ENCODE measurements at places on chromosomes 16 and 17.
A peak's percentile ranks its signal among the peaks of the same experiment; 100 is the strongest.

- DNase-seq = no peak
Measured at GRCh38 chr17:62916684-62917571, 49.1 kb upstream of the TANC2 start.

- DNase-seq = no peak
Measured at GRCh38 chr17:30514895-30515596, 37.8 kb downstream of the GOSR1 start.

DNA sequence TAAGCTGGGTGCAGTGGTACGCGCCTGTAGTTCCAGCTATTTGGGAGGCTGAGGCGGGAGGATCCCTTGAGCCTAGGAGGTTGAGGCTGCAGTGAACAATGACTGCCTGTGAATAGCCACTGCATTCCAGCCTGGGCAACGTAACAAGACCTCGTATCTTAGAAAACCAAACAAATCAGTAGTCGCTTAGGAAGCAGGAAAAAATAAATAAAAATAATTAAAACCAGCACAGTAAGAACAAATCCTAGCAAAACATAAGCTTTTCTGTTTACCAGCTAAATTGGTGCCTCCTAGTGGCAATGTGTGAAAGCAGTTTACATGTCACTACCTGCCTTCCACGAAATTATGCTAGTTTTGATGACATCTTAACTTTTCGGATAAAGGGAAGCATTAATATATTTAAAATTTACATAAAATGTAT, 1.3 kb downstream of the ARMC5 start:
- no peak for DNase-seq

GRCh38 chr17:80803451-80804428, 187.9 kb upstream of the CHMP6 start:
- DNase-seq = no peak

- DNase-seq = no peak
Measured at GRCh38 chr16:27302126-27302525, 11.6 kb upstream of the IL4R start.

DNA sequence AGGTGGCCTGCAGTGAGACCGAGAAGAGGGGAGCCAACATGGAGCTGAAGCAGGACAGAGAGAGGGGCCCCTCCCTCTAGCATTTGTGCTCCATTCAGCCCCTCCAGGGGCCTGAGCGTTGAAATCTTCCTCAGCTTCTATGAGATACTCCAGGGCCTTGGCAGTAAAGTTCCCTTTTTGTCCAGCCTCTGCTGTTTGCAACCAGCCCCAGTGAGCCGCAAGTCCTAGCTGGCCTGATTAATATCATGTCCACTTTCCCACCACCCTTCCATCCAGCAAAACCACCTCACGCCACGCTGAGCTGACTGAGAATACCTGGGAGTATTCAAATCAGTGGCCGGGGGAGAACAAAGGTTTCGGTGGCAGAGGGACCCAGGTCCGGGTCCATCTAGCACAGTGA, 11.7 kb upstream of the RPH3AL start:
- DNase-seq = no peak

GRCh38 chr17:19546289-19547065, 12.8 kb downstream of the SLC47A1 start:
- no peak for DNase-seq

GRCh38 chr17:61140081-61140786, 259.4 kb upstream of the TBX2 start:
- DNase-seq = no peak

DNA sequence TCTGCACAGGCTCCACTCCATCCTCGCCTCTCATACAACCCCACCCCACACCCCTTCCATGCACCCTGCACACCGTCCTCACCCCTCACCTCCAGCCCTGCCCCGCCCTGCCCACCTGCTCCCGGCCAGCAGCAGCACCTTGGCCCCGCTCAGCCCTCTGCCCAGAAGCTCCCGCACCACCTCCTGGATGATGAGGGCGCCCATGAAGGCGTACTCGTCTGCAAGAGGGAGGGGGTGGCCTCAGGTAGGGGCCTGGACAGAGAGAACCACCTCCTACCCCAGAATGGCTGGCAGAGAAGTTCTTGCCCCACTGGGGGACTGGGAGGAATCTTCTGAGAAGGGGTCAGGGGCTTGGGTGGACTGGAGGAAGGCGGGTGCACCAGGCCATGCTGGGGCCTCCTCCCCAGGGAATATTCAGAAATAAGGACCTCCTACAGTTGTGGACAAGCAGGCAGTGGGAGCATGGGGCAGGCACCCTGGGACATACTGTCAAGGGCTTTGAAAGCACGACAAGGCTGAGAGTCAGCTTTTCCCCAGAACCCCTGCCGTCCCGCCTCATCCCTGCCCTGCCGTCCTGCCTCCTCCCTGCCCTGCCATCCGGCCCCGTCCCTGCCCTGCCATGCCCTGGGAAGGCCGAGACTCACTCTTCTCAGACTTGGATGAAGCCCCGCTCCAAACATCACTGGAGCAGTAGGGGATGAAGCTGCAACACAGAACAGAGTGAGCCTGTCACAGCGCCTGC, 3.1 kb downstream of the NOTUM start:
- no peak for DNase-seq

- peak; percentile 58 for DNase-seq
Measured at GRCh38 chr16:5025171-5025632, 8.5 kb downstream of the NAGPA start.

- no peak for DNase-seq
Measured at GRCh38 chr17:6551869-6552531, 4.4 kb downstream of the PITPNM3 start.

- DNase-seq = no peak
Measured at GRCh38 chr17:5785867-5786509, 201.7 kb upstream of the NLRP1 start.

DNA sequence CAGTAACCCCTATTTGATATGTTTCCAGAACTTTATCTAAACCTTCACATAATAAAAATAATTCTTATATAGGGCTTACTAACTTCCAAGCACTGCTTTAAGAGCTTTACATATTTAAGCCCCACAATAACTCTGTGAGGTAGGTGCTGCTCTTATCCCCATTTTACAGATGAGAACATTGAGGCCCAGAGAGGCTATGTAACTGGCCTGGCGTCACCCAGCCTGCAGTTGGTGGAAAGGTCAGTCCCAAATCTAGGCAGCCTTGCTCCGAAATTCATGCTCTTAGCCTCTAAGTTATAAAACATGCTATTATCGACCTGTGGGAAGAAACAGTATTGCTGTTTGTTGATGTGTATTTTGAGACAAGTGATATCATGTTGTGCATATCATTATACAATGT, 9.0 kb downstream of the NLRC5 start:
- DNase-seq = no peak

DNA sequence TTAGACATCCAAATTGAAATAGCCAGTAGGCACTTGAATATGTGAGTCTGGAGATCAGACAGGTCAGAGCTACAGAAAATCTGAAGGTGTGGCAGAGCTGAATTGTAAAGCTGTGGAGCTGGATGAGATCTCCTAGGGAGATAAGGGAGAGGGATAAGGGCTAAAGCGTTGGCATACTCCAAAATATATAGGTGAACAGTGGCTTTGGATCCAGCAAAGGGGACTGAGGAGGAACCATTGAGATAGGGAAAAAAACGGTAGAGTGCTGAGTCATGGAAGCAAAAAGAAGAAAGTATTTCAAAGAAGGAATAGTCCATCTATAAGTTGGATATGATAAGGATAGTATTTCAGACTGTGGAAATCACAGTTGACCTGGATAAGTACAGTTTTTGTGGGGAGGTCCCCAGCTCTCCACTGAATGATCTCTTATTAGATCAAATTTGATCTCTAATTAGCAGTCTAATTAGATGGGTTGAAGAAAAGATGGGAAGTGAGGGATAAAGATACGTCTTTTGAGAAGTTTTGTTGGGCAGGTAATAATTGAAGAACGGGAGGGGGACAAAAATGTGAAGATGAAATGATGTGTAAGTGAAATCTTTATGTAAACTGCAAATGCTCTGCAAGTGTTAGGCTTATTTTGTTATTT, 587 bp upstream of the DBF4B start:
- DNase-seq = no peak

DNA sequence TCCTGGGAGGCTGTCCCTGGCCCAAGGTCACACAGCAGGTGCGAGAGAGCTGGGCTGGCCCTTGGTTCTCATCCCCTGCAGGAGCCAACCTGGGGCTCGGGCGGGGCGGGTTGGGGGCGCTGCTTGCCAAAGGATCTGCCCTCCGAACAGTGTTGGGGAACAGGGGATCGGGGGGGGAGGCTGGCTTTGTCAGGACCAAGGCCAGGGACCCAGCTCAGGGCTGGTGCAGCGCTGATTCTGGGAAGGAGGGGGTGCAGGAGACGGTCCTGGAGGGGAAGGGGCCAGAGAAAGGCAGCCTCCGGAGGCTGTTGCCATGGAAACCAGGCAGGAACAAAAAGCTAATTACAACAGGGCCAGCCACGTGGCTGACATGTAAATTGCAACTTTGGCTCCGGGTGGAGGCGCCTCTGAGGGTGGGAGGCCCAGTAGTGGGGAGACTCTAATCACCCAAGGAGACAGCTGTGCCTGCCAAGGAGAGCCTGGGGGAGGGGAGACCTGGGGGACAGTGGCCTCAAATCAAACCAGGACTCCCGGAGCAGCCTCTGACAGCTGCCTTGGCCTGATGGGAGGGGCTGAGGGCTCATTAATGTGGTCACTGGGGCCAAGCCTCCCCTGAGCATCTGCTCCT, 1.3 kb downstream of the TUBB3 start:
- no peak for DNase-seq

- DNase-seq = no peak
Measured at GRCh38 chr17:69516911-69517310, 102.4 kb downstream of the MAP2K6 start.

DNA sequence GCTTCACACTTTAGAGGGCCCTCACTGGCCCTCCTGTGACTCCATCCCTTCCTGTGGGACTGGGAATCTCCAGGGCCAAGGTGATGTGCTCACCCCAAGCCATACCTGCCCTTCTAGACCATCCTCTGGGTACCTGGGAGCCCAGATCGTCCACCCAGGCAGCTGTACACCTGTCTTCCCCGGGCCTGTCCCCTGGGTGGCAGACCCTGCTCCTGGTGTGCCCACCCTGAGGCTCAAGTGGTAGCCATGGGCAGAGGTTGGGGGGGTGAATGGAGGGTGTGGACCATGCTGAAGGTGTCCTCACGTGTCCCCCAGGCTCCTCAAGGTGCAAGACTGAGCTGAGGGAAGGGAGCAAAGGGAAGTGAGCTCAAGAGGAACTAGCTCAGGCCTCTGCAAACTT, 9.3 kb downstream of the CLEC10A start:
- DNase-seq = no peak

DNA sequence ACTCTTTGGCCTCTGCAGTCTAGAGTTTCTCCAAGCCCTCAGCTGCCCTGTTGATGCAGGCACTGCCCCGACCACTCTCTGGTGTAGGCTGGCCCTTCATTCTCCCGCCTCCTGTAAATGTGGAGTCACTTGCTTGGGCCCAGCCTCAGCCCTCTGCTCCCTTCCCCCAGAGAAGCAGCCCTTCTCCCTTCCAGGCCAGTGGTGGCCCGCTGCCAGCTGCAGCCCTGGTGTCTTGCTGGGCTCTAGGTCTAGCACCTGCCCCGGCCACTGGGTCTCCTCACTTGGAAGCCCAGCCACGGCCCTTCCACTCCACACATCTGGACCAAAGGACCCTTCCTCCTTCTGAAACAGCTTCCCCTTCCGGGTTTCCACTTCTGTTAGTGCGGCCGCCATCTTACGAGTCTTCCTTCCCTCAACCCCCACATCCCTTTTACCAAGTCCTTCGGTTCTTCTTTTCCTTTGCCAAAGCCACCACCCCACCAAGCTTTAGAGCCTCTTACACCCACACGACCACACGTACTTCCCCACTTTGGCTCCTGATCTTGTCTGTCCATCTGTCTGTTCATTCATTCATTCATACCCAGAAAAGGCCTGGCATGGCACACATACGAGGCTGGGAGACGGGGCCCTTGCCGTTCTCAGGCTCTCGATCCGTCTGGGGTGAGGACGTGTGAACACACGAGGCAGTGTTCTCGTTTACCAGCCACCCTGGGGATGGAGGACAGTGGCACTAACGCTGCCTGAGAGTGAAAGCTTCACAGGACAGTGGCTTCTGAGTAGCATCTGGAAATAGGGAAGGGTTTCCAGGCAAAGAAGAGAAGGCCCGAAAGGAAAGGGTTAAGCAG, 68.0 kb downstream of the ABR start:
- no peak for DNase-seq

- DNase-seq = no peak
Measured at GRCh38 chr16:17177242-17177958, 293.4 kb downstream of the XYLT1 start.

GRCh38 chr17:18043491-18043890, 4.3 kb downstream of the GID4 start:
- no peak for DNase-seq

DNA sequence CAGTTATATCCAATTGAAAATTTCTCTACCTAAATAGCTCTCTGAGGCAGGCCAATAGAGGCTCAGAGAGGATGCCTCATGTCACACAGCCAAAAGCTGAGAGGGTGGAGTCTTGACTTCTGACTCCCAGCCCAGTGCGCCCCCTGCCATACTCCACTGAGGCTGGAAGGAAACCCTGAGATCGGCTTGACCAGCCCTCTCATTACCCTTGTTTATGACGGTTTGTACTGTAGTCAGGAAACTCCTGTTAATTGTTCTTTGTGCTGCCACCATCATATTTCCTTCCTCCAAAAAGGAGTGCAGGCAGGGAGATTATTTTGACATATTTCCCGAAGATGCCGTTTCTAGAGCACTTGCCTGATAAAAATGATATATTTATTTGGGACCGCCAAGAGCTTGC, 107.9 kb downstream of the AIPL1 start:
- DNase-seq = no peak

DNA sequence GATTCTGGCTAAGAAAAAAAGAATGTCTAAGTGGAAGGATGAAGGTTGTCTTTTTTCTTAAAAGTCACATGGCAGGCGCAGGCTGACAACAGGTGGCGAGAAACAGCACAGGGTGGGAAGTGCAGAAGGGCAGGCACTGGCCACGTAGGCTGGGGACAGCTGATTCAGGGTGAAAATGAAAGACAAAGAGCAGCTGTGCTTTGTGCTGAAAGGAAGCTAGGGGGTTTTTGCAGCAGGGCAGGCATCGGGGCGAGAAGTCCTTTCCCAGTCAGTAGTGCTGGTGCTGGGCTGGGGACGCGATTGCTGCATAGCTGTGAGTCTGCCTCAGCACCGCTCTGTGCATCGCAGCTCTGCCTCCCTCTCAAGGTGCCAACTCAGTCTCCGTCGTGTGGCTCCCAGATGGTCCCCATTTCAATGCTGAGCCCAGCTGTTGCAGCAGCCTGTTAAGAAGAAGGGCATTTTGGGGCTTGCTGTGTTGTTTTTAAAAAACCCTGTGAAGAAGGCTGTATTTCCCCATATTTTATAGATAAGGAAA, 183.1 kb upstream of the CCL2 start:
- DNase-seq = no peak

- no peak for DNase-seq
Measured at GRCh38 chr16:81946206-81946605, 65.1 kb downstream of the SDR42E1 start.
